ENCODE measurements at places on chromosomes 1 and 21. TPM values are rescaled to one million over a fixed set of nuclear protein-coding genes. Genes with fewer than 3 reads are reported as not detected.

GRCh38 chr1:223249854-223250631 lies 107.0 kb upstream of the TLR5 start:
- DNase-seq, result no peak

CDC42BPA gene
- total RNA-seq, result 32.7 TPM

DNA sequence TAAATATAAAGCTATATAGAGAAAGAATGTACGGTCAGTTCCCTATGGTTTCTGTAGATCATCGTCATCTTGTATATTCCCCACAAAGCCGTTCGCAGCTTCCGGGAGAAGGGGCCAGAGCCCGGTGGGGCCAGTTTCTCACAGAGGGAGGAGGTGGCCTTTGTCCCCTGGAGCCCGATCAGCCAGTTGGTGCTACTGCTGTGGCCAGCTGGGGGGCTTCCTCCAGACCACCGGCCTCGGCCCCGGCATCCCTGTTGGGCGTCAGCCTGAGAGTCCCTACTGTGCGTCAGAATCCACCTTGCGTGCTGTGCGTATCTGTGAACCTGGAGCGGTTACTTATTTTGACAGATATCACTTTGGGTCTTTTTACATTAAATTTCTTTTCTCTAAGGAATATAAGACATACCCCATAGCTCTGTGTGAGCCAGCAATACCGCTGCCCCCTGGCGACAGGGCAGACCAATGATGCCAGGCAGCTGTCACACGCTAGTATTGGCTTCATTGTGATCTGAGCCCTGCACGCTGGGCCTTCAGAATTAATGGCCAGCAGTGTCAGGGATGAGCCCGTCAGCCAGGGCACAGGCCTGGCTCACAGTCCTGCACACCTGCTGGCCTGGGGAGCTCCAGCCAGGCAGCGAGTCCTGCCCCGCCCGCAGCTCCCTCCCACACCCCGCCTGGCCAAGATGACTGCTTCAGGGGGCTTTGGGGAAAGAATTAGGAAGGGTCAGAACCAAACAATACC lies 145.9 kb downstream of the PGBD5 start:
- DNase-seq, result no peak

DNA sequence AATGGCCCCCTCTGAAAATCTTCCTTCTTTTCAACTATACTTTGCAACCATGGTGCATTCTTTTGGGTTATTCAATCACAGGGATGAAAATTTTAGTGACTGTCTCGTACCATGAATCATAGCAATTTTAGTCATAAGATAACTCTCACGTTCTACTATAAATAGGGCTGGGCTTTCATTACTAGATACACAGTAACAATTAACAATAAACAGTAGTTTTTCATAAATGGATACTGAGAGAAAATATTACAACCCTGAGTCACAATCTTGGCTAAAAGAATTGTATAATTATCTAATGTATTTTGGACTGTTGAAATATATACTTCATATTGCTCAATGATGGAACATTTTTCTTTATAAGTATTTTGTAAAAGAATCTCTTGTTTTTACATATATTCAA lies 96.1 kb downstream of the TEX35 start:
- DNase-seq, result peak; percentile 17

DNA sequence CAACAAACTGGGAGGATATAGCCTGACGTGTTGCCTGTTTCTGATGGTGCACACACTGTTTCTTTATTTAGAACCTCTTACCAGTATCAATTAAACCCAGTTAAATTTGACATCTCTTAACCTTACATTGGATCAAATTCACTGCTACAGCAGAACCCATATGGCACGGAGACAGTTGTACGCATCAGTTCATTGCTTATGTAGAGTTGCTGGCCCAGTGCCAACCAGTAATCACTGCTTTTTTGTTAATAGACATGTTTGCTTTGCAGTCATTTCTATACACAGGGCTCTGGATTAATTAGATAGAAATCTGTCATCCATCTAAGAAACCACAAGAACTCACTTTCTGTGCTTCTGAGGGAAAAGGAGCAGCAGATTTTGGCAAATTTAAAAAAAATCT lies 154.0 kb downstream of the RWDD3 start:
- DNase-seq, result peak; percentile 17

KCNK2 gene
- 0.71 TPM for total RNA-seq

RGS7 gene
- not detected for total RNA-seq

NR0B2 gene
- 2.1 TPM for total RNA-seq

GIPC2 gene
- total RNA-seq, result 2.5 TPM

GRCh38 chr1:162079030-162079429 lies 9.5 kb downstream of the NOS1AP start:
- DNase-seq, result no peak

DNA sequence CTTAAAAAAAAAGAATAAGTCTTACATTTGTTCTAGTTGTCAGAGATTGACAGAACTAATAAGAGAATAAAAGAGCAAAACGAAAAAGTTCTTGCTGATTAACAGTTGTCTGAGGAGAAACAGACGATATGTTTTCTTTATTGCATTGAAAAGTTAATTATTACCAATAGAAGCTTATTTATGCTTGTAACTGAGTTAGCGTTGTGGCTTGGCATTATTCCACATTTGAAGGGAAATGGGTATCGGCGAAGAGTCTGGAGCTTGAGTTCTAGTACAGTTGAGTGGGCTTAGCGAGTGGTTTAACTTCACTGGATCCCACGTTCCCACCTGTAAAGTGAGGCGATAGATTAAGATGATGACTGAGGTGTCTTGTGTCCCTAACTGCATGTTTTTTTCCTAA lies 109.0 kb downstream of the SDCCAG8 start:
- DNase-seq, result peak; percentile 14

IVL gene
- total RNA-seq, result 0.31 TPM

DNA sequence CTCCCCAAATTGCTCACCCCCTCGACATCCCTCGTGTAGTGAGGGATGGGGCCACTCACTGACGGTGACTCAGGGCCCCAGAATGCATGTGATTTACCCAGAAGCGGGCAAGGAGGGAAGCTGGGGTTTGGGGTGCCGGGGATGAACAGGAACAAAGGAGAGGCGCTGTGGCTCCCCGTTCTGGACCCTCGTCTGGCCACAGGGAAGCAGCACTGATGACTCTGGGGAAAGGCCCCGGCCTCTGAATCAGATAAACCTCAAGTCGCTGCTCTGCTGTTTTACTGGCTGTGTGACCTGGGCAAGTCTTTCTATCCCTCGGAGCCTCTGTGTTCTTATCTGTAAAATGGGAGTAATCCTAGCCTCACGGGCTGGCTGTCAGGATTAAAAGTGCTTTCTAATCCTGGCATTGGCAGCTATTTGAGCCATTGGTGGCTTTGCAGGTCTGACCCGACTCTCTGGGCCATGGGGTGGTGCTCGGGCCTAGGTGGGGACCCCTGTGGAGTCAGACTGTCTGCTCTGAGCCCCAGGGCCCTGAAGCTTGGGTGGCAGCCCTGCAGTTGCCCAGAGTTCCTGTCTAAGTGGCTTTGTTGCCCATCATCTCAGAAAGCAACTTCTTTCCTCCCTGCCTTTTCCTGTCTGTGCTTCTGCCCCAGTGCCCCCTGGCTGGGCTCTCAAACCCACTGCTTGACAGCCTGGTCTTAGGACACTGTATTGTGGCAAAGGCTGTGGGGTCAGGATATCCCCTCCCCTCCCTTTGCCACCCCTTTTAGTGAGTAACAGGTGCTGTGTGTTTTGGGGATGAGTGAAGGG lies 5.5 kb downstream of the TNFRSF1B start:
- DNase-seq, result no peak

GRCh38 chr1:48536477-48536876 lies 64.5 kb upstream of the SPATA6 start:
- DNase-seq, result no peak

Data from lung (tissue), 17 donors.